Bone marrow (tissue), 2 donors: ENCODE measurements at places on chromosomes 16 and 17.

DNA sequence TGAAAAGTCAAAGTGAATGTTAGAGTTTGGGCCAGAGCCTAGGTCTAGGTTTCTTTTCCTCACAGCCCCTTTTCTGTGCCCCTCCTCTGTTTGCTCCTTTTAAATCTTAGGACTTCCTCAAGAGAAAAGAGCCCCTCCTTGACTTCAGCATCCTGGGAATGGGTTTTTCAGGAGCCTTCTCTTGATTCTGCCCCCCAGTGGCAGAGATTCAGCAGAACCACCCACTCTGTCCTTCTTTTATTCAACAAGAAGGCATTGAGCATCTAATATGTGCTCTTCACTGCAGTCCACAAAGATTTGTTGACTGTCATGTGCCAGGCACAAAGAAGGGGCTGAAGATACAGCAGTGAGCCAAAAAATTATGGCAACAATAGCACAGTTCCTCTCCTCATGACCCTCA is 270.8 kb upstream of the CDH5 start:
- DNase-seq, result no peak

DNA sequence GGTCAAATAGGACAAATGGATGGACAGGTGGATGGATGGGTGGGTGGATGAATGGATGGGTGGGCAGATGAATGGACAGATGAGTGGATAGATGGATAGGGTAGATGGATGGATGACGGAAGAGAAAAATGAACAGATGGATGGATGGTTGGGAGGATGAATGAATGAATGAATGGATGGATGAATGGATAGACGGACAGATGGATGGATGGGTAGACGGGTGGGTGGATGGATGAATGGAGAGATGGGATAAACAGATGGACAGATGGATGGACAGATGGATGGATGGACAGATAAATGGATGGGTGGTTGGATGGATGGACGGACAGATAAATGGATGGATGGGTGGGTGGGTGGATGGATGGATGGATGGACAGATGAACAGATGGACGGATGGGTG is 232.8 kb downstream of the GRIN2A start:
- DNase-seq, result no peak

DNA sequence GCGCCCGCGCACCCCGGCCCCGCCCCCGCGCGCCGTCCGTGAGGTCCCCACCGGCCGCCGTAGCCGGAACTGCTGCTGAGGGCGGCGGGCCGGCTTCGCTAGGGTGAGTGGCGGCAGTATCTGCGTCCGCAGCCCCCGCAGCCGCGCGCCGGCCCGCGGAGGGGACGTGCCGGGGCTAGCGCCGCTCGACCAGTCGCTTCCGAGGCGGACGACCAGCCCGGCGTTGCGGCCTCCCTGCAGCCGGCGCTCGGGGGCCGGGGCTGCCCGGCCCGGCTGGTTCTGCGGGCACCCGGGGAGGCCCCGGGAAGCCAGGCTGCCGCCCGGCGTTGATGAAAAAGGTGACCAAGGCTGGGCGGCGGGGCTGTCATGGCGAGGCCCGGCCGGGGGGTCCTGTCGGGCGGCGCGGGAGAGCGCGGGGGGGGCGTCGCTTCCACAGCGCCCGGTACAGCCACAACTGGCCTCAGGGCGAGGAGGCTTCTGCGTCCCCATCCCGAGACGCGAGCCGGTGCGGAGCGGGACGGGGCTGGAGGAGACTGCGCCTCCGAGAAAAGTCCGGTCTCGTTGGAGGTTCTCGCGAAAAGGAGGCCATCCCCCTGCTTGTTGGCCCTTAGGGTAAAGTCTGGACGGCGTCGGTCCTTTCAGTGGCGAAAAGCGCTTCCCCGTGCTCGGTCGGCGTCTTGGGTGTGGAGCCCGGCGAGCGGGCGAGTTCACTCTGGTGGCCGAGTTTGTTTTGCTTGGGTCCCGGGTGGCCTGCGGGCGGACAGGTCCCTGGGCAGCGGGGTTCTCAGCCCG is at the start of gene CRAMP1:
TSS of gene CRAMP1 (plus strand) at position 41 of the 792 bp plus-strand sequence. CDS start 2,280 bp downstream, outside the sequence.
- no peak for DNase-seq

- DNase-seq, result no peak
Observed at GRCh38 chr17:40022961-40023541, 7.8 kb downstream of the CSF3 start.

- DNase-seq, result no peak
Observed at GRCh38 chr17:62727916-62728672, 80.0 kb downstream of the MARCHF10 start.

- no peak for DNase-seq
Observed at GRCh38 chr17:79945591-79946255, 89.9 kb downstream of the TBC1D16 start.

- DNase-seq, result no peak
Observed at GRCh38 chr17:72373910-72374741, 253.3 kb downstream of the SOX9 start.

- DNase-seq, result no peak
Observed at GRCh38 chr17:19265755-19266154, 28.6 kb downstream of the EPN2 start.

- no peak for DNase-seq
Observed at GRCh38 chr17:51103050-51103449, 17.6 kb downstream of the SPAG9 start.

GRCh38 chr17:48604770-48605329 is at the start of gene HOXB6:
TSS of gene HOXB6 (minus strand) at chr17:48604986. CDS start at chr17:48598150, 6,836 bp downstream.
- DNase-seq, result no peak

DNA sequence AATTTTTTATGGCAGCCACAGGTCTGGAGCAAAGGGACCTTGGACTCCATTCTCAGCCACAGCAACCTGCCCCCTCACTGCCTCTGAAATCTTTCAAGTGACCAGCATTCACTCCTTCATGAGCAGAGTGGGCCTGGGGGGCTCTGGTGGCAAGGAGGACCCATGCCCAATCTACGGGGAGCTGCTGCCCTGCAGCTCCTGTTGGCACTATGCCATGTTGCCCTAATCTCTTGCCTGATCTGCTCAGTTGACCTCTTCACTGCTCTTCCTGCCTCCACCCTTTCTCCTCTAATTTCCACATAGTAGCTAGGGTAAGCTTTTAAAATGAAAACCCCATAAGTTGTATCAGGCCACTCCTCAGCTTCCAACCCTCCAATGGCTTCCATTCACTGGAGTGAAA is 2.9 kb upstream of the PRKCB start:
- no peak for DNase-seq

GRCh38 chr16:27359051-27359450 is 42.9 kb upstream of the IL21R start:
- no peak for DNase-seq

DNA sequence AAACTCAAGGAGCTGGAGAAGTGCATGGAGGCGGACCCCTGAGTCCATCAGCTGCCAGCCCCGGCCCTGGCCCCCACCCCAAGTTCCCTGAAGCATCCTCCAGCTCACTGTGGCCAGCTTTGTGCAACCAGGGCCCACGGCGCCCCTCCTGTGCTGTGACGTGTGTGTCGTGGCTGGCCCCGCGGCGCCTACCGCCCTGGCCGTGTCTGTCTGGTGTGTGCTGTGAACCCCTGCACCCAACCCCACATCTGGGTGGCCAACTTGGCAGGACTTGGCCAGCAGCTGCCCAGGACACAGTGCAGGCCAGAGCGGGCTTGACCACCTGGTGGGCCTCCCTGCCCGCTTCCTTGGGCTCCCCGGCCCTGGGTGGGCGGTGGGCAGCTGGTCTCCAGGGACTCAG is 3.2 kb downstream of the TSR3 start:
- no peak for DNase-seq

DNA sequence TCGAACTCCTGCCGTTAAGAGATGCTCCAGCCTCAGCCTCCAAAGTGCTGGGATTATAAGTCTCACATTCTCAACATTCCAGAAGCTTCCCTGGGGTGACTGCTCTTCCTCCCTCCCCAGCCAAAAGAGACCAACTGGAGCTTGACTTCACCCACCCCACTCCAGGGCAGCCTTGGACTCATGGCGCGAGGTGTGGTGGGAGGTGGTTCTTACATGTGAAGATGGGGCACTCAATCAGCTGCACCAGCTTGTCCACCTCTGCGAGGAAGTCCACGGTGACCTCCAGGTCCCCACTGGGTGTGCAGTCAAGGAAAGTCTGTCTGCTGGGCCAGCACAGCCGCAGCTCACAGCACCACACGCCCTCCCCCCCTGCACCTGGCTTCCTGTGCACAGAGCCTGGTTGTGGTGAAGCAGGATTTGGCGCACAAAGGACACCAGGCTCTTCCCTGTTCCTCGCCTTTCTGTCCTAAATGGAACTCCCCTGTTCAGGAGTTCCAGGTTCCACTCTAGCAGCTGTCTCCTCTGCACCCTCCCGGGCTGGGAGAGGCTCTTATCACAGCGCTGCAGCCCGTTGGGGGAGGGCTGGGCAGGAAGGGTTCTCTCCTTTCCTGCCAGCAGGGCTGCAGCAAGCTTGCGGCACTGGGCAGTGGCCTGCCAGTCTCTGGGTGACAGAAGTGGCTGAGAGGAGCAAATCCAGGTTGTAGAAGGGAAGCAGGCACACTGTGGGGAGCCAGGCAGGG is 9.6 kb upstream of the MTSS2 start:
- peak; percentile 52 for DNase-seq

DNA sequence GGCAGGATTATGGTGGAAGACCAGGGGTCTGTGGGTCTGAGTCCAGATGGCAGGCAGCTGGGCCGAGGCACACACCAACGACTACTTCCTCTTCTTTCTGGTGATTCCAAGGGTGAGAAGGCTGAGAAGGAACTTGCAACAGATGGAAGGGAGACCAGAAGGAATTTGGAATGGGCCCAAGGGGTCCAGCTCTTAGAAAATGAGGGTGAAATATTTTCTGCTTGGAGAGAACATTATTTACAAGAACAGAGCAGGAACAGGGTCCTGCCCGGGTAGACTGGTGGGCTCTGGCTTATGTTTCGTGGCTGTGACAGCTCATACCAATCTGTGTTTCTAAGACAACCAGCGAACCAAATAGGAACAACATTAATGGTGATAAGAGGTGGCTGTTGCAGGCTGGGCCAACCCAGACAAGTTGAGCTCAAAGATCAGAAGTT is 36.6 kb downstream of the CCDC42 start:
- no peak for DNase-seq

- DNase-seq, result no peak
Observed at GRCh38 chr16:77896415-77897128, 108.2 kb downstream of the VAT1L start.

GRCh38 chr17:38796451-38797157 is 2.8 kb downstream of the PIP4K2B start:
- DNase-seq, result no peak

GRCh38 chr17:6712058-6712853 is 913 bp downstream of the SLC13A5 start:
- no peak for DNase-seq

GRCh38 chr17:73791631-73792030 is 147.4 kb upstream of the SDK2 start:
- no peak for DNase-seq

- DNase-seq, result peak; percentile 64
Observed at GRCh38 chr17:45428050-45428617, 4.5 kb downstream of the ARHGAP27 start.

- no peak for DNase-seq
Observed at GRCh38 chr17:51540151-51540550, 279.8 kb downstream of the UTP18 start.

DNA sequence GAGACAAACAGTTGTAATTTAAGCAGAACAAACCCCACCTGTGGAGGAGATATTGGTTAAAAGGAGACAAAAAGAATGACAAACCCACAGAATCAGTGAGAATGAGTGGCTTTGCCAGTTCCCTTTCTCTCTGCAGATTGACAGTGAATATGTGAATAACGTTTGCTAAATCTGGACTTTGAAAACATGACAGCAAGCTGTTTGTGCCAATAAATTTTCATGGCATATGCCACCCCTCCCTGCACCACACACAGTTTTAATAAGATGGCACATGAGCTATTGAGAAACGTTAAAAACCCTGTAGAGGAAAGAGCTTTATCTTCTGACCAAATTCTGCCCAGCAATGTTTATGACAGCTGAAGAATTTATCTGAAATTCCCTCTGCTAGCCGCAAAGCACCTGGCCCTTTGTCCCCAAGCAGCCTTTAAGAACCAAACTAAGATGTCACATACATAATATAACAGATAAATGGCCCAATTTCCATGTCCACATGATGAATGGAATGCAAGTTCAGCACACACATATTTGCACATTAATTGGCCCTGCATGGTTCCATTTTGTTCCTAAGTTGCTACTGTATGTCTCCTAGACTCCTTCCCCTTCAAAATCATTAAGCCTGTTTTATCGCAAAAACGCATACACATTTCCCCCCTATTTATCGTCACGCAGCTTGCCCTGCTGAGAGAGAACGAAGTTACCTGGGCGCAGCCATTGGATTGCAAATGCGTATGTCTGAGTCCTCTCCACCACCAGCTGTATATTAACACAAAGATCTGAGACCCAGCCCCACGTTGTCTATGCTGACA is 773.5 kb upstream of the EEF2KMT start:
- DNase-seq, result no peak

- DNase-seq, result no peak
Observed at GRCh38 chr16:7653746-7654461, 321.3 kb downstream of the RBFOX1 start.

GRCh38 chr16:49930841-49931240 is 74.9 kb upstream of the ZNF423 start:
- DNase-seq, result no peak

DNA sequence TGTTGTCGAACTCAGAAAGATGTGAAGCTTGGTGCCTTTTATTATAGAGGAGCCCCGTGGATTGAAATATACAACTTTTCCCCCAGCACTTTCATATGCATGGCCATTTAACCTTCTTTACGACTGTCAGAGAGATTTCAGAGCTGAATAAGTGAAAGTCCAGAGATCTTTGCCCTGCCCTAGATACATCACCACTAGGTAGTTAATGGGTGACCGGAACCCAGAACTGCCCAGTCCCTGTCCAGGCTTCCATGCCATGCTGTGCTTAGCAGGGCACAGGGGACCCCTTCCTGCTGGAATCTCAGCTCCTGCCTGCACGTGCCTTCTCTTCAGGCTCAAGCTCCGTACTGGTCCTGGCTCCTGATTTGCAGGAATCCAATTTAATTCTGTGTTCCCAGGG is 32.2 kb downstream of the SRL start:
- no peak for DNase-seq

DNA sequence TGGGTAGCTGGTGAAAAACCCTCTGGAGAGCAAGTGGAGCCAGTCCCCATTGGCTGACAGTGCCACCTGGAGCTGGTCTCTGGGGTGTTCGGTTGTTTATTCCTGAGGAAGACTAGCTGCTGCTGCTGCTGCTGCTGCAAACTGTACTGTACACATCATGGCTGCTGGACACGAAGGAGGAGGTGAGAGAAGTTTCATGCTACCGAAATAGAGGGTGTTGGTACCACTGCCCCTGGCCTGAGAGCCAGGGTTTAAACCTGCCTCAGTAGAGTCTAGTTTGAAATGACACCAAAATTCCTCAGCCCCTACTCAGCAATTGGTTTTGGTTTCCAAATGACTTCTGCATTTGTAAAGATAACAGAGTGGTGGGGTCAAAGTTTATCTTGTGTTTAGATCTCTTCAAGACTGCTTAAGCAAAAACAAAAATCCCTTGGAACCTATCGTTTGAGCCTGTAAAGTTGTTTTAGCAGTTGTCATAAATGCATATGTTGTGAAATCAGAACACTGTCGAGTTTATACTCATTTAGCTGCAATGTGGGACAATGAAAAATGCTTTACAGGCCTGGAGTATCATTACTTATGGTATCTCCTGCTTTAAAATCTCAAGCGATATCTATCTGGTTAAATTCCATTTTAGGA is 40.8 kb downstream of the CYB5B start:
- no peak for DNase-seq

- no peak for DNase-seq
Observed at GRCh38 chr16:80104401-80104800, 436.4 kb upstream of the DYNLRB2 start.

GRCh38 chr17:40176754-40177110 is 538 bp upstream of the RAPGEFL1 start:
- no peak for DNase-seq

- DNase-seq, result no peak
Observed at GRCh38 chr17:5434984-5435383, 4.0 kb downstream of the C1QBP start.

GRCh38 chr16:80407265-80407987 is 133.4 kb upstream of the DYNLRB2 start:
- DNase-seq, result no peak
